ENCODE measurements at places on chromosomes 7 and 10.

- no peak for DNase-seq
Measured at GRCh38 chr10:21797984-21798765, 205.4 kb downstream of the DNAJC1 start.

- peak; percentile 79 for DNase-seq
Measured at GRCh38 chr7:27165089-27165995, at the start of gene HOXA9. Gene HOXA9 (minus strand): TSS chr7:27165537. CDS start chr7:27165457, 80 bp downstream.

DNA sequence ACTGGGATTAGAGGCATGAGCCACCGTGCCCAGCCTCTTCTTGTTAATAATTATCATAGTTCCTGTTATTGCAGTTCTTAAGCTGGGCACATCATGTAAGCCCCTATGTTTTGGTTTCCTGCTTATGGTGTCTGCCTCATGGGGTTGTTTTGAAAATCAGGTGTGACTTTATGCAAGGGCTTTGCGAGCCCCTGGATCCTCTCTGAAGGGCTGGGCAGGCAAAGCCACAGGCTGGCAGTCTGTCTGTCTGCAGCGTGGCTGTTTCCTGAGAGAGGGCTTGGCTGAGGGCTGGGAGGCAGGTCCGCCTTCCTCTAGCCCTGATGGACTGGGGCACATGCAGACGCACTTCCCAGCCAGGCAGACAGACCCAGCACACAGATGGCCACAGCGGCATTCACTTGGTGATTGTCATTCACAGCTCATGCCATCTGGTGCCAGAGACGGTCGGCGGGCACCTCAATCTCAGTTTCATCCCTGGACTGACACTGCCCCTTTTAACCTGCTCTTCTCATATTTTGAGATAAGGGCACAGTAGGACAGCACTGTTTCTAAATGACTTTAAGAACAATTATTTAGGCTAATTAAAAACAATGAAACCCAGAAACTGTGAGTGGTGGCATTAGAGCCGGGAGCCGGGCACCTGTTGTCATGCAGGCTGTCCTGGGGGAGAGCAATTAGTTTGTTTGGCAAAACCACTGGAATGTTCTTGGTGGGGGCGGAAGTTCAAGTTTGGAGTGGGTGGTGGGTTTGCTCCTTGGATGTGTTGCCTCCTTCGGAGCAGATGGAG is 35.5 kb downstream of the RBM20 start:
- DNase-seq: no peak

- DNase-seq: no peak
Measured at GRCh38 chr7:87105401-87105800, 45.9 kb upstream of the ELAPOR2 start.

DNA sequence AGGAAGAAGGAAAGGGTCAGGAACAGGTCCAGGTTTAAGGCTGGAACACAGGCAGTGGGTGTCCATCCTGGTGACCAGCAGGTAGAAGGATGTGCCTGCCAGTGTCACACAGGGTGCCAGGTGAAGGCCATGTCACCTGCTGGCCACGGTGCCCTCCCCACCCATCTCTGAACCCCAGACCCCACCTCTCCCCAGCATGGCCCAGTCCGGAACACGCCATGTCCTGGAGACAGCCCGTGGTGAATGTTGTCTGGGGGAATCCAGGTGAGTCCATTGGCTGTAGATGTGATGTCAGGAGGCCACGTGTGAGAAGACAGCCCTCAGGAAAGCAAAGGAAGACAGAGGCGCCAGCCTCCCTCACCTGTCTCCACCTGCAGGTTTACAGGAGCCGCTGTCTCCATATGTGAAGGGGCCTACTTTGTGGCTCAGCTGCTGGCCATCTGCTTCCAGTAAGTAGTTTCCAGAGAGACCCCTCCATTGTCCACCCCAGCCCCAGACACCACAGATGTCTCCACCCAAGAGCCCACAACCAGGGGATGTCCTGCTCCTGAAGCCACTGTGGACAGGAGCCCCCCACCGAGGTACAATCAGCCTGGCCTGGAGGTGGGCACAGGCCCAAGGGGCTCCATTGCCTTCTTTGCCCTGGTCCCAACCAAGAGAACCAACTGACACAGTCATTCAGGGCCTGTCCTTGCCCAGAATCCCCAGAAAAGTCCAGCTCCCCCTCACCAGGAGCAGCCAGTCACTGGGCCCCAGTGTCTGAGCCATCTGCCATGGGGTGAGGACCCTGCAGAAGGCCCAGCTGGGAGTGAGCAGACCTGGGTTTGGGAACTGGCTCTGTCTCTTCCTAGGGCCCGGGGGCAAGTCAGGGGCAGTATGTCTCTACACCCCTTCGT is 20.7 kb downstream of the TMEM72 start:
- DNase-seq: no peak

- DNase-seq: no peak
Measured at GRCh38 chr10:79927111-79927828, 21.6 kb downstream of the SFTPD start.

- no peak for DNase-seq
Measured at GRCh38 chr7:29385214-29385814, 178.3 kb upstream of the PRR15 start.

DNA sequence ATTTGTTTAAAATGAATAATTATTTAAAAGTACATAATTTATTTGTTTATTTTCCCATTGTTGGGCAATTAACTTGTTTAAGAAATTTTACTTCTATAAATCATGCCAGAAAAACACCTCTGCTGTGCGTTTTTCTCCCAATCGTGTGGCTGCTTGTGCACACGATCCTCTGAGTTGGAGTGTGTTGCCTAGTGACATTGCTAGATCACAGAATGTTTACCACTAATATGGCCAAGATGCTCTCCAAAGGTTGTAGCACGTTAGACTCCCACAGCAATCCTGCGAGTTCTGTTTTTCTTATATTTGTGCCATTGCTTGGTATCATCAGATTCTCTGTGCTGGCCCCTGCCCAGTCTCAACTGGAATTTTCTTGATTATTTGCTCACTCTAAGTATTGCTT is 207.1 kb upstream of the ADCY1 start:
- no peak for DNase-seq

DNA sequence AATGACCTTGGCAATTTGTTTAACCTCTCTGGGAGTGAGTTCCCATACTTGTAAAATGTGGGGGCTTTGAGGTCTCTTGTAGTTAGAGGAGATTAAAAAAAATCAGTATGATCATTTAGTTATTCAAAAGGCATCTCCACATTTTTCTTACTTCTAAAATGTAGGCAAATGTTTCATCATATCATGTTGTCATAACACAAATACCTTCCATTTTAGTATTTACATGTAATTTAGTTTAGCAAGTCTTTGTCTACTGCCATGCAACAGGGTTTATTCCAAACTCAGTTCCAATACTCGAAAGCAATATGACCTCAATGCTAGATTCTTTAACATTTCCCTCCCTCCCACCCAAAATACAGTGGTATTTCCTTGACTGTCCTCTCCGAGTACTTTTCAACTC is 262.8 kb upstream of the IMMP2L start:
- no peak for DNase-seq

GRCh38 chr7:128737867-128738385 is 1.2 kb upstream of the CALU start:
- peak; percentile 73 for DNase-seq

- DNase-seq: no peak
Measured at GRCh38 chr10:62733654-62734293, 70.7 kb upstream of the ADO start.

DNA sequence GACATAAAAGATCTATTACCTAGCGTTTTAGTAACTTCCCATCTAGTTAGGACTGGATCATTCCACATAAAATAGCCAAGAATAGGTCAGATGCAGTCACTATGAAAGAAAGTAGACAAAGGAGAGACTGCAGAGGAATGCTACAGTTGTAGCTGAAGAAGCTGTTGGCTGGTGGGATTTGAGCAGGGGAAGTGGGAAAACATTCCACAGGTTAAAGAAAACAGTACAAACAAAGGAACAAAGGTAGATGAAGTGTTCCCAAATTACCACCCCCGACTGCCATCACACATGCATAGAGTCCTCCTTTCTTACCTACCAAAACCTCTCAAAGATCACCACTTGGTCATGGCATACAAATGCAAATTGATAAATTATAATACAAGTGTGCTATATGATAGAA is 41.8 kb downstream of the DLD start:
- no peak for DNase-seq

GRCh38 chr10:86192691-86193090 is 173.9 kb downstream of the GRID1 start:
- DNase-seq: no peak

- no peak for DNase-seq
Measured at GRCh38 chr10:113819989-113820388, 33.9 kb downstream of the DCLRE1A start.

DNA sequence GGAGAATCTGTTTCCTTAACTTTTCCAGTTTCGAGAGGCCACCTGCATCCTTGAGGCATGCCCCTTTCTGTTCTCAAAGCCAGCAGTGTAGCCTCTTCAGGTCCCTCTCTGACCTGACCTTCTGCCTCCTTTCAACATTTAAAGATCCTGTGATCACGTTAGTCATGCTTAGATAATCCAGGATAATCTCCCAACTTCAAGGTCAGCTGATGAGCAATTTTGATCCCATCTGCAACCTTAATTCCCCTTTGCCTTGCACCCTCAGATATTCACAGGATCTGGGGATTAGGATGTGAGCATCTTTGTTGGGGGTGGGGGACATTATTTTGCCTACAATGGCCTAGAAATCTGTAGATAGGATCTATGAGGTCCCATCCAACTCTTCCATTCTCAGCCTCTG is 8.0 kb downstream of the HKDC1 start:
- DNase-seq: no peak

- DNase-seq: peak; percentile 27
Measured at GRCh38 chr10:76463111-76463510, 1031.7 kb downstream of the LRMDA start.

GRCh38 chr7:69246758-69247157 is 351.5 kb upstream of the AUTS2 start:
- DNase-seq: no peak

DNA sequence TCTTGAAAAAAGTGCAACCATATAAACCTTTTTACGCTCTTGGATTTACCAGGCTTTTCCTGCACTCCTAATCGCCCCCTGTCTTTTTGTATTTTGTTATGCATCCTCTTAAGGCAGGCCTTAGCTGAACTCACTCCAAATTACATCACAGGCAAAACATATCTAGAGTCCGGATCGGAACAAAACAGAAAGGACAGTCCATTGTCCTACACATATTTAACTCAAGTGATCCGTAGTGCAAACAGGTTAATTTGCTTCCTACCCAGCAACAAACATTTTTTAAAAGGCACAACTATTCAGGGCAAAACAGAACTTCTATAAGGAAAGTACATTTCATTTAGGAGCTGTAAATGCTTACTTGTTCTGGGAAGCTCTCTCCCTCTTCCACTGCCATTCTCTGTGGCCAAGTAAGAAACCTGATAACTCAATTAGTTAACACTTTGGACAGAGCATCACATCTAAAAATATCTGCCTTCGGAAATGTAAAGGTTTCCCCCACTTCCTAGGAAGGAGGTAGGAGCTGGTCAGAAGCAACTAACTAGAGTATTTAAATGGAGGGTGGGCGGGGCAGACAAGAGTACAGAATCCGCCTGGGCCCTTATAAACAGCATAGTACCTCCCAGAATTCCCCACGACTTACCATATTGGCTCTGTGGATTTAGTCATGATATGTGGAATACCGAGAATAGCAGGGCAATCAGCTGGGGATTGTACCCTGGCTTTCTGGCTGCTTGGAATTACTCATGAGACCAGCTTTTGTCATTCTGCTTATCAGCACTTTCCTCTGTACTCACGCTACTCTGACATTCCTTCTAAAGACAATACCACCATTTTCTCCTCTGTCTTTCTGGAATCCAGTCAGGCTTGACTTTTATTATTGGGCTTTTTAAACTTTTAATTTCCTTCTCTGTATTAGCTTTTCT is 89.5 kb downstream of the ANK3 start:
- DNase-seq: peak; percentile 59

- no peak for DNase-seq
Measured at GRCh38 chr10:17425584-17426262, 28.7 kb downstream of the ST8SIA6 start.

- no peak for DNase-seq
Measured at GRCh38 chr7:3089493-3089892, 45.8 kb upstream of the CARD11 start.

DNA sequence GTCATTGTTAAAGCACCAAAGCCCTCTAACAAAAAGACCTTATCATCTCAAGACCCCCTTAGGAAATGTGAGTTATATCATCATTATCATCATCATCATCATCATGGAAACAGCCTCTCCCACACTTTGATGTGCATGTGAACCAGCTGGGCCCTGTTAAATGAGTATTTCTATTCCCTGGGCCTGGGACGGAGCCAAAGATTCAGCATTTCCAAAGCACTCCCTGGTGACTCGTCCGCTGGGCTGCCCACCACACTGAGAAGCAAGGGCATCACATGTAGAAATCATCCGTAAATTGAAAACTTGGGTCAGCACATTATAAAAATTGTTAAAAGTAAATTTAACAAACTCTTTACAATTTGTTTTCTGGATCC is 88.6 kb downstream of the PTPRN2 start:
- no peak for DNase-seq
